ENCODE measurements at places on chromosomes 16 and 17.
A peak's percentile ranks its signal among the peaks of the same experiment; 100 is the strongest.

DNA sequence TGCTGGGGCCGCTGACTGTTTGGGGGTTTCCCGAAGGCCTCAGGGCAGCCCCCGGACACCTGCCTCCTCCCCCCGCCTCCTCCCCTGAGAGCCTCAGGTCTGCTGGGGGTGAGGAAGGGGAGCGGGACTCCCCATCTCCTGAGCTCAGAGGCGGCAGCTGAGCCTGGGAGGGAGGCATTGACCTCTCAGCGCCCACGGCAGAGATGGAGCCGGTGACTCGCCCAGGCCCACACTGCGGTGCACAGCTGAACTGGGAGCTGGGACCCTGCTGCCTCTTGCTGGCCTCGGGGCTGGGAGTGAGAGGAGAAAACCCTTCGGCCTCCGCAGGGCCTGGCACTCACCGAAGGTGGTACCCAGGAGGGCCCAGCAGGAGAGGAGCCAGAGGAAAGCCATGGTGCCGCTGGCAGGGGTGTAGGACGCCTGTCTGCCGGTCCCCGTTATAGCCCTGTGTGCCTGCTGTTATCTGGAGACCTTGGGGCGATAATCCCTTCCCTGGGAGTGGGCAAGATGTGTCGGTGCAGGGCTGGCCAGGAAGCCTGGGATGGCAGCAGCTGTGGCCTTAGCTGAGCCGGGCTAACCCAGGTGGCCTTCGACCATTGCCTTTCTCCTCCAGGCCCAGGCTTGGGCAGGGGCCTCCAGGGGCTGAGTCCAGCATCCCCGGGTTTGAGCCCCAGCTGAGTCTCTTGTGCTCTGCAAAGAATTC lies at the start of gene CTRB2:
CTRB2 (minus strand) TSS at position 413 of the 703 bp plus-strand sequence; CDS start at position 393, 20 bp downstream.
- no peak for DNase-seq

GRCh38 chr17:8059131-8059530 lies 20.3 kb downstream of the ALOX15B start:
- DNase-seq = peak; percentile 80

- no peak for DNase-seq
These were observed 221.3 kb downstream of the SEC14L1 start for GRCh38 chr17:77361986-77362620.

DNA sequence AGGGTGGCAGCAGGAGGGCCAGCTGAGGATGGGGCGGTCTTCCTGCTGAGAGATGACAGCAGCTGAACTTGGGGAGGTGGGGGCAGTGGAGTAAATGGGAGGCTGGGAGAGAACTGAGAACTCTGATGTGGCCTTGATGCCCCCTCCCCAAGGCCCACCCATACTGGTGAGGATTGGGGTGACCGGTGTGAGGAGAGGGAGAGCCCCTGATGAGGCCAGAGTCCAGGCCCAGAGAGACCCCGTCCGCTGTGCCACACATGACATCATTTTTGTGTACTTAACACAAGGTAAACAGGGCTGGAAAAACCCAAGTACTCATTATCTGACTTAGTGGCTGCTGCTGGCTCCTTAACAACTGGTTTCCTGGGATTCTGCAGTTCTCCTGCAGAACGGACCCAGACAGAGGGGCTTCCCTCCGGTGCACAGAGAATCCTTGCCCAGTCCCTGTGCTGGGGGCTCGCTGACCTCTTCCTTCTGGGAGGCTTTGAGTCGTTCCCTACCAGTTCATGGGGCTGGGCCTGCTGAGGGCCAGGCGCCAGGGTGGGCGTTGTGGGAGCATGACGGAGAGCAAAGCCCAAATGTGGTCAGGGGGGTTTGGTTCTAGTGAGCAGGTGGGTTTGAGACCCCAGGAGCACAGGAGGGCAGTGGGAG lies 207.6 kb downstream of the RAB11FIP4 start:
- DNase-seq = no peak

DNA sequence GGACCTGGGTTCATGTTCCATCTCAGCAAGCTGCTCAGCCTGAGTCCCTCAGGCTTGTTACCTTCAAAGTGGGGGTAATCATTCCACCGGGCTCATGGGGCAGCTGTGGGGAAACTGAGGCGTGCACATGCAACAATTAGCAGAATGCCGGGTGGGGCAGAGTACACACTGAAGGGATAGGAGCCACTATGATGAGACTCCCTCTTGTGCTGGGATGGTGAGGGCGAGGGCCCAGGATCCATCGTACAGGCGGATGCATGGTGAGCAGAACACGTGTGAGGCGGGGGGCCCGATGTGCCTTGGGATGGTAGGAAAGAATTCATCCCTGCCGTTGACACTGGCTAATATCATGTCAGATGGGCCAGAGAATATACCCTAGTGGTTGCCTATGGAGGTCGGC lies 25.5 kb upstream of the MAP3K14 start:
- no peak for DNase-seq

GRCh38 chr17:49003557-49004511 lies 6.6 kb downstream of the IGF2BP1 start:
- no peak for DNase-seq

DNA sequence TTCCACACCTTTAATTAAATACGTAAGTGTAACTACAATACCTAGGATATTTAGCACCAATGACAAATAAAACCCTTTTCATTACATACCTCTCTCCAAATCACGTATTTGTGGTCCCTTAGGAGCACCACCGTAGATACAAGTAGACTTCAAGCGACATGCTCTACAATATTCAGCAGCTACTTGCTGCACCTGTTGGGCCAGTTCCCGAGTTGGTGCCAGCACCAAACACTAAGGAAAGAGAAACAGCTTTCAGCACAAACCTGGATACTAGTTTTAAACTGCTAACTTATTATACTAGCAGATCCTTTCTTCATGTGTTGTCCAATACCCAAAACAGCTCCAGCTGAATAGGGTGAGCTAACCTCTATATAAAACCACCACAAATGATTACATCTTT lies 2.7 kb downstream of the DDX5 start:
- no peak for DNase-seq

- no peak for DNase-seq
These were observed 9.2 kb upstream of the KAT7 start for GRCh38 chr17:49779156-49779738.

DNA sequence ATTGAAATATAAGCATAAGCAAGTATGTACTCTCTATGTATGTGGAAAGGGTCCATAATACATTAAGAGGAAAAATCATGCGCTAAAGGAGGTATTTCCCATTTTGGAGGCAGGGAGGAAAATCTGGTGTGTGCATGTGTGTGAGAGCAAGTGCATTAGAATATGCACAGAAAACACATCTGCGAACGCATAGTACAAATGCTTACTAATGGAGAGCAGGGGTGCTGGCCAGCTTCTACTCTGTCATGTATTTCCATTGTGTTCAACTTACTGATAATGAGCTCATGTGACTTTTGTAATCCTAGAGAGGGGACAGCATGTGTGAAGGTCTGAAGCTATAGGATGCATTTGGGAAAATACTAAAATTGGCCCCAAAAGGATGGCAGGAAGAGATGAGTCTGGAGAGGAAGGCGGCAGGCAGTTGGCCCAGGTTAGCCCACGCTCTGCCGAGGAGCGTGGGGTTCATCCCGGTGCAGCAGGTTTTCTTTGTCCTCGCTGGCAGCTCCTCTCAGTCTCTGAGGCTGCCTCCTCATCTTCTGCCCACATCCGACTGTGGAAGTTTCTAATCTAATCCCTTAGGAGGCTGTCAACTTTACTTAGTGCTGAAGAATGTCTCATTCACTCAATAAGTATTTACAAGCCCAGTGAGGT lies 17.8 kb upstream of the KSR1 start:
- no peak for DNase-seq

GRCh38 chr16:88505405-88506082 lies 52.5 kb downstream of the ZFPM1 start:
- DNase-seq = peak; percentile 75

- no peak for DNase-seq
These were observed 31.9 kb downstream of the RNF213 start for GRCh38 chr17:80292521-80292971.

DNA sequence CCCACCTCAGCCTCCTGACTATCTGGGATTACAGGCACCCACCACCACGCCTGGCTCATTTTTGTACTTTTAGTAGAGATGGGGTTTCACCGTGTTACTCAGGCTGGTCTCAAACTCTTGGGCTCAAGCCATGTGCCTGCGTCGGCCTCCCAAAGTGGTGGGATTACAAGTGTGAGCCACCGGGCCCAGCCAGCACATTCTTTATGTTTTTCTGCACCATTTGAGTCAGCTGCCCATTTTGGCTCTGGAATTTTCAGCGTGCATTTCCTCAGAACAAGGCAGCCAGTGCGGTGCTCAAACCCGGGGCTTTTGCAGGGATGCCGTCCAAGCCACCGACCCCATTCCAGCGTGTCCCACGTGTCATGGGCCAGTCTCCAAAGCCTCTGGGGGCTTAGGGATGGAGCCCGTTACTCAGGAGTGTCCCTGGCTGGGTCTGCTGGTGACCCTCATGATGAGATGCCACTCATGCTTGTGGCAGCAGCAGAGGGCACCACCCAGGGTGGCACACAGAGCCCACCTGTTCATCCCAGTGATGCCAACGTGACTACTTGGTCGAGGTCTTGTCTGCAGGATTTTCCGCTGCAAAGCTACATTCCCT lies 3.7 kb upstream of the RAB40C start:
- DNase-seq = no peak

DNA sequence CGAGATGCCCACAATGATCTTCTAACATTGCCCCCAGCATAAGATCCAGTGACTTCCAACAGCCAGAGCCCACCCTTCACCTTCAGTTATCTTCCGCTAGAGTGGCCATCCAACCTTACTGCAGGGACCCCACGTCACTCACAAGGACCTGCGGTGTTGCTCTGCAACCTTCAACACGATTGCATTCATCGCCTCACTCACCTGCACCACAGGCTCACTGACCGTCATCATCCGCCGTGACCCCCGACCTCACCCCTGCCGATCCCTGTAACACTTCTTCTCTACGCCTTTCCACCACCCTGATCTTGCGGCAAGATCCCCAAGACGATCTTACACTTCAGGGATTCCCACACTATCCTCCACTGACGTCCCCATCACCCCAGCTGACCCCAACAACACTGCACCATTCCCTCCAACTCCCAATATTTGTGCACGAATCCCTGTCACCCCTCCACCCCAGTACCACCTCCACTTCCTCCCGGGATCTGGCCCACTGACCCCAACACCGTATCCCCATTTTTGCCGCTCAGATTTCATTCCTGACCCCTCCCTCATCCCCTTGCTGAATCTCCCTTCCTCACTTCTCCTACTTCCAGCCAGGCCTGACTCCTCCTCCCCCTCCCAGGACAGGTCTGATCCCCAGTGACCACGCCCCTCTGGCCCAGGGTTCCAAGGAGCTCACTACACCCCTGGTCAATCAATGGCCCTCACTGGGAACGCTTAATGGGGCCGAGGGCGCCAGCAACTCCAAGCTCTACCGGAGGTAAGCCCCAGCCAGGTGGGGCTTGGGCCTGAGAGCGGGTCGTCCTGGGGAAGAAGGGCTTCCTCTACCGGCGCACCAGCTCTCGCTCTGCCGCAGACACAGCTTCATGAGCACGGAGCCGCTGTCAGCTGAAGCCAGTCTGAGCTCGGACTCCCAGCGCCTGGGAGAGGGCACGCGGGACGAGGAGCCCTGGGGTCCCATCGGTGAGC lies 7.6 kb downstream of the RUNDC3A start:
- no peak for DNase-seq

DNA sequence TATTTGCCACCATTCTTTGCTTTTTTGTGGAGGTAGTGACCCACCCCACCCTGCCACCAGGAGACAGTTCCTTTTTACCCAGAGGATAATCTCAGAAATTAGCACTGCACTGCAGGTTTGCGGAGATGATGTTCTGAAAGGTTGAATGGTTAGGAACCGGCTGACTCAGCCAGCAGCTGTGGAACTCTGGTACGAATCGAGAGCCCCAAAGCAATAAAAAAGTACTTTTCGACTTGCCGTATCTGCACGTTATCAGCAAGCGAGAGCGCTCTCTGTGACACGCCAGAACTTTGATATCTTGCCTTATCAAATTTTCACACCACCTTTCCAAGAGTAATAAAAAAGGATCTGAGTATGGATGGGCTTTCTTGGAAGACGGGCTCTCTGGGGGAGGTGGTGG lies 96.3 kb upstream of the EEF2KMT start:
- no peak for DNase-seq

DNA sequence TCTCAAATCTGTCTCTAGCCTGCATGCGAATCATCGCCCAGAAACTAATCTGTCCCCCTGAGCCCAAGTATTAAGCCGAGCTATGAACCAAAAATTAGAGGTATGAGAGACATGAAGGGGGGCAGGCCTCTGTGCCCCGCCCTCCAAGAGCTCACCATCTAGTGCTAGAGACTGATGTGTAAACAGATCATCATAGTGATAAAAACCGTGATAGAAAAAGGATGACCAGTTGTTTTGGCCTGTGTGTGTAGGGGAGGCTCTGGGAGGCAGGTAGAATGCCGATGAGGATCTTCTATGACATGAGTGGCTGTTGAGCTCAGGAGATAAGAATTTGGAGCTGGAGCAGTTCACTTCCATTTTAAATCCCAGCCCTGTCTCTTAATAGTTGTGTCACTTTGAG lies 89.1 kb upstream of the TBX2 start:
- DNase-seq = no peak
